ENCODE measurements at places on chromosomes 5 and 9.

GRCh38 chr9:70404261-70404660 lies 10.2 kb downstream of the KLF9 start:
- no peak for DNase-seq

DNA sequence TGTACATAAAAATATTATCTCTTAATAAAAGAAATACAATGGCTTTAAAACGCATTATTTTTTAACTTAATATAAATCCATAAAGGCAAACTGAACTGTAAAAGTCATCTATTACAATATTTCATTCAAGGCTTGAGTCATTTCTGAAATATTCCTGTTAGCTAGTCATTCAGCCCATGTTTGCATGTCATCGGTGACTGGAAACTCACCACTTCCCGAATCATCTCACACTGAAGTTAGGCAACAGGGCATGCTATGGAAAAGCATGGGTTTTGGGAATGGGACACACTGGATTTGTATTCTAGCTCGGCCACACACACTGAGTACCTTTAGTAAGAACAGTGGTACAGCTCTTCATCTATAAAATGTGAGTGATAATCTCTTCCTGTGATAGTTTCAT lies 691.1 kb upstream of the C9orf72 start:
- DNase-seq, result no peak

DNA sequence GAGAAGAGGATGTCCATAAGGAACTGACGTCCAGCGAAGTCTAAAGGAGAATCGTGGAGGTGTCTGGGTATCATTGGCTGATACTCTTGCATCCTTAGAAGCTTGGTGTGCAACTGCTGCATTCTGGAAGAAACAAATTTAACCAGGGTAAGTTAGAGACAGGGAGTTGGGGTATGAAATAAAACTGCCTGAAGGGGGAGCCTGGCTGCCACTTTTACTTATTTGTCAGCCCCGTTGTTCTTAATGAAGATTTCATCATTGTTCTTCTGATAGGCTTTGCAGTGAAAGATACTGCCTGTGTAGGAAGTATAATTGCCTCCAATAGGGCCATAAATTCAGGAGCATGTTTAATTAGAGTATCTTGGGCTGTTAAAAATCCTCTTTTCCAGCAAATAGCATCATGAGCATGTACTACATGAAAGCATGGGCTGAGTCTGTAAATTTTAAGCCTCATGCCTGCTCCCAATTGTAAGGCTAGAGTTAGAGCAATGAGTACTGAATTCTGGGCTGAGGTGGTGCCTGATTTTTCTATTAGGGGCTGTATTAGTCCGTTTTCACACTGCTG lies 1264.5 kb upstream of the ACO1 start:
- DNase-seq, result no peak

- no peak for DNase-seq
These were observed 51.2 kb downstream of the USP20 start for GRCh38 chr9:129886226-129887174.

DNA sequence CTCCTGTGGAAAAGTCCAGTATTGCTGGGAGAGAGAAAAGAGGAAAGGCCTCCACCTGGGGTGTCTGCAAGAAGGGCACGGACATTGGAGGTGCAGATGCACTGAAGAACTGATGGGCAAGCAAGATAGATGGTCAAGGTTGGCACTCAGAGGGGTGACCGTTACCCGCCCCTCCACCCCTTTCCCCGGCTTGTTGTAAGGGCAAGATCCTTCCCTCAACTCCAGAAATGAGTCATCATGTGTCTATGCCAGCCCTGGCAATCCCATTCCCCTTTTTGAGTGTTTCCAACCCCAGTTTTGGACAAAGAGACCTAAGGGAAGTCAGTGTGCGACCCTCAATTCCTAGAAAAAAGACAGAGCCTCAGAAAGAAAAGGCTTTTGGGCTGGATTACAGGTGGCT lies 34.9 kb upstream of the ATP6V1G1 start:
- no peak for DNase-seq

- DNase-seq, result no peak
These were observed 185.1 kb upstream of the ELAVL2 start for GRCh38 chr9:24011009-24011717.

DNA sequence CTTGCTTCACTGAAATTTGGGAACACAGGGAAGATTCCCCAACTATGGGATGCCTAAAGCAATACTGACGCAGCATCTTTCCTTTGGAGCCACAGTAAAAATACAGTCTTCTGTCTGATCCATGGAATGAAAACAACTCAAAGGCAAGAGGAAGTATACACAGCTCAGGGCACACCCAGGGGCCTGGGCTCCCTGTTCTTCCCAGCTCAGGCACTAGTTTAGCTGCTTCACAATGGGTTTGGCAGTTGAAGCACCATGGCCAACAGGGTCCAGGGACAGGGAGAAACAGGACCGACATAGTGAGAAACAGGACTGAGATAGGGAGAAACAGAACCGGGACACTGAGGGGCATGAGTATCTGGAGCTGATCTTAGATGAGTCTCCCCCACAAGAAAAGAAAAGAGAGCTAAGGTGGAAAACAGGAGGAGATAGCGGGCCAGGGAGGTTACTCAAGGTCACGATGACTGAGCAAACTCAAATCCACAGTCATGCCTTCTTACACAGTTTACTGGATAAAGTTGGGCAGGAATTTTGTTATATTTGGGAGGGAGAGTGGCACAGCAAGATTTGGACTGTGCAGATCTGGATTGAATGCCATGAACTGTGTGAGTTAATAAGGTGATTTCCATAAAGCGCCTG lies 198.8 kb downstream of the SMARCA2 start:
- no peak for DNase-seq
